ENCODE measurements at places on chromosomes 16 and 17.

GRCh38 chr16:3119701-3120408 is 7.5 kb downstream of the ZNF205 start:
- DNase-seq = no peak

DNA sequence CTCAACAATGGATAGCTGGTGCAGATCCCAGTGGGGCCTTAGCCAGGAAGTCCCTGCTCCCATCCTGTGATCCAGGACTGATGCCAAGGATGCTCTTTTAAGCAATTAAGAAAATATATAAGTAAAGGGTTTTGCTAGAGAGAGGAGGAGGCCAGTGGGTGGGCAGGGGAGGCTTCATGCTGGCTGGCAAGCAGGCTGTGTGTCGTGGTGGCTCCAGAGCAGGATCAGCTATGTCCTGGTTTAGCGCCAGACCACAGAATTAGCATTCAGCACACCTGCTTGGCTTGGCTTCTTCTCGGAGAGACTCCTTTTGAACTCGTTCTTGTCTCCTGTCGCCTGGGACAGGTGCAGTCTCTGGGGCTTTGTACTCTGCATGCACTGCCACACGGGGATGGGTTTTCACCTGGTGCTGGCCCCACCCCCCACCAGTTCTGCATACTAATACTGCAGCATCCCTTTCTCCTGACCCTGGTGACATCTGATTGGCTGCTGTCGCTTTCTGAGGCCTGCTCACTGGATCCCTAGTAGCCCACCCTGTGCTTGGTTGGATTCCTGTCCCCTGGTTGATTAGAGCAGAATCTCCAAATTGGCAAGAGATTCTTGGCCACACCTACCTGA is 66.1 kb downstream of the PLD6 start:
- no peak for DNase-seq

- no peak for DNase-seq
Observed at GRCh38 chr17:75861927-75862317, 6.8 kb upstream of the WBP2 start.

DNA sequence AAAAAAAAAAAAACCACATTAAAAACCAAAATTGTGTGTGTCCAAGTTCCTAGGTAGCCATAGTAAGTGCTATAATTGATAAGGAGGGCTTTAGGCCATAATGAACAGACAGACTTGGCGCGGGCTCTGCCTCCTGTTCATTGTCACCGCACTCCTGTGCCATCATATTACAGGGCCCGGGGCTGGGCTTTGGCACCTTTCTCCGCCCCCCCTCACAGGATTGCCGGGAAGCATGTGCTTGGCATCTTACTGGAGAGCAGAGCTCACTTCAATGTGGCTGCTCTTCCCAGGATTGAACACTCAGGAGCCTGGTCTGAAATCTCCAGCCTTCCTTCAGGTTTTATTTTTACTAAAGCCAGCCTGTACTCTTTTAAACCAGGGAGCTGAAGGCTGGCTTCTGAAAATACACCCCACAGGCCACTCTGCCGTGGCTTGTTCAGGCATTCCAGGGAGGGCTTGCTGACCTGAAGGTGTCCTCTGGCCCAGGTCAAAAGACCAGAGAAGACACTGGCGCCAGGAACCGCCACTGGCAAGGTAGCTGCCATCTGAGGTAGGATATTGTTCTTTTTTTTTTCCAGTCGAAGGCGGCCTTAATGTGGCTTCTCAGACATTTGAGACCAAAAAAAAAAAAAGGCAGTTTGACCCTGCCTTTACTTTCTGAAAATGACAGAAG is 39.3 kb downstream of the DHRS7B start:
- DNase-seq = no peak

DNA sequence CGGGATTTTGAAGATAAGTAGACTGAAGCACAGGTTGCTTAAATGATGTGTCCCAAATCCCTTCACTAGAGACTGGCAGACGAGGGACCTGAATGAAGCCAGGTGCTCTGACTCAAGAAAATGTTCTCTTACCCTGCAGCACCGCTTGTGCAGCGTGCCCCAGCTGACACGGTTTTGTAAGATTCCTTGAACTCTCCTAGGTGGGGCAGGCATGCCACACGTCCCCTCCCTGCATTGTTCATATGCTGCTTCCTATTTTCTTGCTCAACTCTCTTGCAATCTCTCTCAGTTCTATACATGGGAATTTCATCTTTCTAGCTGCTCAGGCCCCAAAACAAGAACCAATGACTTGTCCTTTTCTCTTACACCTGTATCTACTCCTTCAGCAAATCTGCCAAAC is 22.1 kb upstream of the HNF1B start:
- DNase-seq = no peak

GRCh38 chr16:27217256-27217655 is 13.9 kb downstream of the KDM8 start:
- no peak for DNase-seq

DNA sequence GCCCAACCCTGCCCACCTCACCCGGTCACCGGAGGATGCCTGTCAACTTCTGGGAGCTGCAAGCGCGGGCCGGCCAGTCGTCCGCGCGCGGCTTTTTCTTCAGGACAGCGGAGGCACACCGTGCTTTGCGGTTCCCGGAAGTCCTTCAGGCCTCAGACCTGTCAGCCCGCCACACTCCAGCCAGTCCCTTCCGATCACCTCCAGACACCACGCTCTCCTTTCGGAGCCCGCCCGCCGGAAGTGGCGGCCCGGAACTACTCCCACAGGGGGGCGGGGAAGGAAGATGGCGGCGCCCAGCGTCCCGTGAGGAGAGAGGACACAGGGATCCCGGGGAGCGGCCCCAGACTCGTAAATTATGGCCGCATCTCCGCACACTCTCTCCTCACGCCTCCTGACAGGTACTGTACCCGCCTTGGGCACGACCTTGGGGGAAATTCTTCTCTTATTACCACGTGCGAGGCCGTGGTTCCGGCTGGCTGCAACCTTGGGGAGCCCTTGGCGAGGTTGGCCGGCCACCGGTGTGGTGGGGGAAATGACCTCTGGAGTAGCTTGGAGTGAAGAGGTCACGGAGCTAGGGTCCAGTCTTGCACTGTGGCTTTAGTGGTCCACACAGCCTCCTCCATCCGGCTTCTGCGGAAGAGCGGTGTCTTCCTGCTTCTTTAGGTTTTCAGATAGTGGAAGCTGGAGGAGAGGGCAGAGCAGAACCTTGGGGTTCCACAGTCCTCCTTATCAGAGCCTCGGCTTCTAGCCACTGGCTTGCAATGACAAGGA is at the start of gene COX10:
TSS of gene COX10 (plus strand) at position 254 of the 771 bp plus-strand sequence. CDS start at position 356, 102 bp downstream.
- DNase-seq = peak; percentile 68

DNA sequence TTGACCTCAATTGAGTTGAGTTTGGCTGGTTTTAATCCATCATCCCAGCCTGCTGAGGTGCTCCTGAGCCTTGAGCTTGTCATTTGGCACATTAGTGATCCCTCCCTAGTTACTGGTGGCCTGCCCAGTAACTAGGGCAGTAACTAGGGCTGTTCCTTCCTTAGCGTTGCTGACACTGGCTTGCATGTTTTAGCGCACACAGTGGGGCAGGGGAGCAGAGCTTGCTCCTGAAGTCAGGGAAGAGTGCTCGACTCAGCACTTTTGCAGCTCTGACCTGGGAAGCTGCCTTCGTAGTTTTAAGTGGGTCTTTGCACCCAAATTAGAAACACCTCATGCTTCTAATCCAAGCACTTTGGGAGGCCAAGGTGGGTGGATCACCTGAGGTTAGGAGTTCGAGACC is 15.7 kb downstream of the CCDC42 start:
- DNase-seq = no peak

- no peak for DNase-seq
Observed at GRCh38 chr16:49335828-49336227, 37.8 kb upstream of the C16orf78 start.

GRCh38 chr17:44927696-44928095 is 12.4 kb upstream of the GFAP start:
- no peak for DNase-seq

DNA sequence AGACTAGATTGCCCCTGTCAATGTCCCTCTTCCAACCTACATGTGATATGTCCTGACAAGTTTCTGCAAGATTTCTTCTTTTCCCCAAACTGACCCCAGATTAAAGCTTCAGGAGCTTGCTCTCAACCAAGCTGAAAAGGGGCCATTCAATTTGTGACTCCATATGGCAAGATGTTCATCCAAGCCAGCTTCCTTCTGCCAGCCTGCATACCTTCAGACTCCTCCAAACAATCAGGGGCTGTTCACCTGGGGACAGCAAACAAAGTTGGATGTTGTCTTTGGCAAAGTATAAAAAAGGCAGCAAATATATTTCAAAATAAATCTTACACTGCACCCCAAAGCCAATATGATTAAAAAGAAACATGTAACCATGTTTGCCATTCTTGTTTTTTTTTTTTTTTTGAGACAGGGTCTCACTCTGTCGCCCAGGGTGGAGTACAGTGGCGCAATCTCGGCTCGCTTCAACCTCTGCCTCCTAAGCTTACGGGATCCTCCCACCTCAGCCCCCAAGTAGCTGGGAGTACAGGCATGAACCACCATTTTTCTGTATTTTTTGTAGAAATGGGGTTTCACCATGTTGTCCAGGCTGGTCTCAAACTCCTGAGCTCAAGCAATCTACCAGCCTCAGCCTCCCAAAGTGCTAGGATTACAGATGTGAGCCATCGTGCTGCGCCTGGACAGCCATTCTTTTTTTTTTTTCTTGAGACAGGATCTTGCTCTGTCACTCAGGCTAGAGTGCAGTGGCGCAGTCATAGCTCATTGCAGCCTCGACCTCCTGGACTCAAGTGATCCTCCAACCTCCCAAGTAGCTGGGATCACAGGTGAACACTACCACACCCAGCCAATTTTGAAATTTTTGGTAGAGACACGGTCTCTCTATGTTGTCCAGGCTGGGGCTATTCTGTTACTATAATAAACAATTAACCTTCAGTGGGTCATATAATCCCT is 50.0 kb upstream of the AKAP1 start:
- no peak for DNase-seq

DNA sequence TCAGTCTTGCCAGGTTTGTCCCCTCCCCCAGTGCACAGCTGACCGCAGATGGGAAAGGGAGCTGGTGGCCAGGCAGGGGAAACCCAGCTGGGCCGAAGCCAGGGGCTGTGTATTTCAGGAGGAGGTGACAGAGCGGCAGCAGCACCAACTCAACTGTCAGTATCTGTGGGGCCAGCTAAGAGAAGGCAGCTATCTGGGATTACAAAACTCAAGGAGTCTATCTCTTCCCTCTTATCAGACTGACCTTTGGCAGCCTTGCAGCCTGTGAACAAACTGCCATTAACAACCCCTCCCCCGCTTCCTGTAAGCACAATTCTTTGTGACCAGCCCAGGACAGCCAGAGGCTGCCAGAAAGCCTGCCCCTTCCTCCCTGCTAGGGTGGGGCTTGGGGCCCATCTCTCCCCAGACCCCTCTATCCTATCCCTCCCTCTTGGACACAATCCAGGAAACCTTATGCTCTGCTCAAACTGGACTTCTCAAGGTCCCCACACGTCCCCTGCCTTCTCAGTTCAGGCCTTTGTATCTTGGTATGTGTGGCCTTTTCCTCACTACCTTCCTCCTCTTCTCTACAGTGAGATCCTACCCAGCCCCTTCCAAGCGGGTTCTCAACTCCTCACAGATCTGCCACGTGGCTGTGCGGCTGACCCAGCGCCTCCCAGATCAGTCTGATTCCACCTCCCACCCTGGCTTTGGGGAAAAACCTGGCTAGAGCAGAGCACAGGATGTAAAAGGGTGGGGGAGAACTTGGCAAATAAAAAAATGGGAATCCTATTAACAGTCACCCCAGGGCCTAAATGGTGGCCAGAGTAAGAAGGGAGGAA is 10.5 kb downstream of the ST3GAL2 start:
- peak; percentile 17 for DNase-seq

DNA sequence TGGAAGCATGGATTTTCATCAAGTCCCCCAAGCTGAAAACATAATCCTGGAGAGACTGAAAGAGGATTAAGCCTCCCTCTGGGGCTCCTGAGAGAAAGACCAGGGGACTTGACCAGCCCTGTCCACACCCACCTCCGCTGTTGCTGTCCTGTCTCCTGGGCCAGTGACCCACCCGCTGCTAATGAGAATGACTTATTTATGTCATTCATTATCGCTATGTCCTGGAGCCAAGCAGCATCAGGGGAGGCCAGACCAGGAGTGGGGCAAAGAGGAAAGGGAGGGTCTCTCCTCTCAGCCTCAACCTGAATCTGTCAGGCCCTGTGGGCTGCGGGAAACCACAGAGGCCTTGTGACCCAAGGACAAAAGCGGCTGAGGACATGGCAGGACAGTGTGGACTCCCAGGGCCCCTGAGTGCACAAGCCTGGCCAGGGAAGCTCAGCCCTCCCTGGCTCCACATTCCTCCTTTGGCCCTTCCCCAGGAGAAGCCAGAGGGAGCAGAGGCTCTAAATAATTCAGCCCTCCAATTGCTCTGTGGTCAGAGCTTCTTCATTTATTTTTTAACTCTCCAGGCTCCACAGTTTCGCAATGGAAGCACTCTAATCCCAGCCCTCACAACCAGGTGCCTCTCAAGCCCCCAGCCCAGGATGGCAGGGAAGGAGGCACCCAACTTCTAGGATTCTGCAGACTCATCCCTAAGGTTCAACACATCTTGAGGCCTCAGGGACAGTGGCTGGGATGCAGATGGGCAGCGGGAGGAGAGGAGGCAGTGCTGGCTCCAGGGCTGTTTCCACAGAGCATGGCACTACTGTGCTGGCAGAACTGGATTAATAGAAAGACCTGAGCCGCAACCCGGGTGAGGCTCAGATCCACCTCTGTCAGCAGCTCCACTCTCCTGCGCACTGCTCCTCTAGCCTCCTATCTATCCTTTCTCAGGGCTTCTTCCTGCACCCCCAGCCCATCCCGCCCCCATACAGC is 19.1 kb downstream of the CUEDC1 start:
- no peak for DNase-seq

DNA sequence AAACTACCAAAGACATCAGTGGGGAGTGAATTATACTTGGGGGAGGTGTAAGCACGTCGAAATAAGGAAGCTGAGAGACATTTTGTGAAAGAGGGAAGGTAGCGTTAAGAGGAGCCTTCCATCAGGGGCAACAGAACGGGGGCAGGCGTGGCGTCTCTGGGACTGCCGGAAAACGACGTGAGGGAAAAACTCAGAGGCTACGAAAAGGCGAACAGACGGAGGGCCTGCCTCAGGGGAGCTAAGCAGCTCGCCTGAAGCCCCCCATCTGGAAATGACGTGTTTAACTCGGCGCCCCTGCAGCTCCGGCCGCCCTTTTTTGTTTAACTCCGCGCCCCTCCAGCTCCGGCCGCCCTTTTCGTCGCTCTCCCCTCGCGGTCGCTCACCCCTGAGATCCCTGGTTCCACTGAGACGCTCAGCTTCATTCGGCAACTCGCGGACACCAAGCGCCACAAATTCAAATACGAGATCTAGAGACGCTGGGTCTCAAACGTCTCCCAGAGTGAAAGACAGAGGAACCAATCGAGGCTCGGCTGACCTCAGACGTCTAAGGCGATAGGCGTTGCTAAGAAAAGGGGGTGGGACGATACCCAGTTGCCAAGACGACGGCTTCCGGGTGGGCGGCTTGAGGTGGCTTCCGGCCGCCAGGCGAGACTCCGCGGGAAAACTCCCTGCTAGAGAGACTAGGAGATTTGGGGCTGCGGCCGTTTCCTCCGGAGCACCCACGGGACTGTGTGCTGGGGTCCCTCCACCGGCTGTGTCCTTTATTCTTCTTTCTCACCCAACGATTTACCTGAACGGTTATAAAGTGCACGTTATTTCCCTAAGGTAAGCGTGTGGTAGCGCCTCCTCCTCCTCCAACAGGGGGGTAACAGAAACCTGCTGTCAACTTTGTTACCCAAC is 383.2 kb downstream of the ZFHX3 start:
- peak; percentile 86 for DNase-seq

All from activated T-helper 1 cell treated with anti-CD3 and anti-CD28 coated beads, Interleukin-2, amount 50 U/mL, for 16 hours (primary cell).